ENCODE measurements at places on chromosomes 2 and 18. TPM values are rescaled to one million over a fixed set of nuclear protein-coding genes. Genes with fewer than 3 reads are reported as not detected.
A peak's percentile ranks its signal among the peaks of the same experiment; 100 is the strongest.

- DNase-seq, result no peak
Measured at GRCh38 chr2:161096336-161096735, 63.9 kb upstream of the TANK start.

DNA sequence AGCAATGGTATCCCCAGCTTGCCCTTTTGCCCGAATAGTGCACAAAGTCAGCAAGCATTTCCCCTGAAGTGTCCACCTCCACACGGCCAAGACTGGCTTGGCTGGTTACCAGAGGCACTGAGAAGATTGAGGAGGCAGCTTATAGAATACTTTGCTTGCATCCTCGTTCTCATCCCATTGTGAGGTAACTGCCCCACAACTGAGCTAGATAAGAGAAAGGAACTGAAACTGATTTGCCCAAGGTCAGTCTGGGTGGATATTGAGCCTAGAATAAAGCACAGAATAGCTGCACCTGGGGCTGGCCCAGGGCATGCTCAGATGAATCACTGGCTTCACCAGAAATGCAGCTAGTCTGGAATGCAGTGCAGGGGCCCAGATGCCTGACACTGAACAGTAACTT, 32.7 kb upstream of the MAP4K3 start:
- no peak for DNase-seq

DNA sequence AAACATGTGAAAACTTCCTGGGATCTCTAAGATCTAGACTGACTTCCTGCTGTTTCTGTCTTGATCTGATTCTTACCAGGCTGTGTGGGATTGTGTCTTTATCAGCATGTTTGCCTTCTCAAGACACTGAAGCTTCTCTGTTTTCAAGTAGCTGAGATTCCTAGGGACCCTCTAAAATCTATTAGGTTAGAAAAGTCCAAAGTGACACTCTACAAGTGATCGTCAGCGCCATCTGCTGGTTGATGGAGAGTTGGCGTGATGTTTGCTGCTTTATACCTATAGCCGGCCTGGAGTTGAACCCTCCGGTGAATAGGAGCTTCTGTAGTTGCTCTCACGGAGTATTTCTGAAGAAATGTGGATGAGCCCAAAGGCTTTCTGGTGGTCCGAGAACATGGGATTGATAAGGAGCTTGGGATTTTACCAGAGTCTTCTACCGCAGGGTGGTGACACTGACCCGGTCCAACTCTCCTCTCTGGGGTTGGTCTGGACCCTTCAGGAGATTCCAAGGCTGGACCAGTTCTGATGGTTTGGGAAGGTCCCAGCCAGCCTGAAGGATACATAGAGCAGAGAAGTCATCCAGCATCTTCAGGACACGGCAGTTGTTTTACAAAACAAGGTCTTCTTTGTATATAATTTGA, 96.0 kb upstream of the TTC39C start:
- DNase-seq, result peak; percentile 45

Gene BCL2
- total RNA-seq, result 2.2 TPM

Gene ZSCAN30
- 12.3 TPM for total RNA-seq
